ENCODE measurements at places on chromosomes 11 and 22. TPM values are rescaled to one million over a fixed set of nuclear protein-coding genes. Genes with fewer than 3 reads are reported as not detected.

DNA sequence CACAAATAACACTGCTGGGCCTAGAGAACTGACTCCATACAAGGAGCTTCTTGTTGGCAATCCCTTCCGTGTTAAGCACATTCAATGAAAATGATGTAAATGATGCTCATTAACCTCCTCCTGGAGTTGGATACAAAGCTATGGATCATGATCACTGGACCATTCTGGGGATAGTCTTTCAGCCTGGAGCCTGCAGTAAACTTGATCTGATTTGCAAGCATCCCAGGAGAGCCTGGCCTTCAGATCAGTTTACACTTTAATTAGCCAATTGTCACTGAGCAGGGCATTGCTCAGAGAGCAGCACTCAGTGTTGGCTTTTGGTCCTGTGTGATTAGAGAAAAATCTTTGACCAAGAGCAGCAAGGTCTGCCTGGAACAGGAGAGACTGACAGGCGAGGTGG is 45.6 kb downstream of the ARFGAP3 start:
- no peak for DNase-seq

- no peak for DNase-seq
Observed at GRCh38 chr11:105398636-105399035, 211.2 kb upstream of the GRIA4 start.

DNA sequence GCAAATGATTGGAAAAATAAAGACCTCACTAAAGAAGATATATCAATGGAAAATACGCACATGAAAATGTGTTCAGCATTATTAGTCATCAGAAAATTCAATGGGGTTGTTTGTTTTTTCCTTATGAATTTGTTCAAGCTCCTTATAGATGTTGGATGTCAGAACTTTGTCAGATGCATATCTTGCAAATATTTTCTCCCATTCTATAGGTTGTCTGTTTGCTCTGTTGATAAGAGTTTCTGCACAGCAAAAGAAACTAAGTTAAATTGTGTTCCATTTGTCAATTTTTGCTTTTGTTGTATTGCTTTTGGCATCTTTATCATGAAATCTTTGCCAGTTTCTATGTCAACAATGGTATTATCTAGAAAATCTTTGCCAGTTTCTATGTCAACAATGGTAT is 633.9 kb upstream of the CHORDC1 start:
- DNase-seq = no peak

DNA sequence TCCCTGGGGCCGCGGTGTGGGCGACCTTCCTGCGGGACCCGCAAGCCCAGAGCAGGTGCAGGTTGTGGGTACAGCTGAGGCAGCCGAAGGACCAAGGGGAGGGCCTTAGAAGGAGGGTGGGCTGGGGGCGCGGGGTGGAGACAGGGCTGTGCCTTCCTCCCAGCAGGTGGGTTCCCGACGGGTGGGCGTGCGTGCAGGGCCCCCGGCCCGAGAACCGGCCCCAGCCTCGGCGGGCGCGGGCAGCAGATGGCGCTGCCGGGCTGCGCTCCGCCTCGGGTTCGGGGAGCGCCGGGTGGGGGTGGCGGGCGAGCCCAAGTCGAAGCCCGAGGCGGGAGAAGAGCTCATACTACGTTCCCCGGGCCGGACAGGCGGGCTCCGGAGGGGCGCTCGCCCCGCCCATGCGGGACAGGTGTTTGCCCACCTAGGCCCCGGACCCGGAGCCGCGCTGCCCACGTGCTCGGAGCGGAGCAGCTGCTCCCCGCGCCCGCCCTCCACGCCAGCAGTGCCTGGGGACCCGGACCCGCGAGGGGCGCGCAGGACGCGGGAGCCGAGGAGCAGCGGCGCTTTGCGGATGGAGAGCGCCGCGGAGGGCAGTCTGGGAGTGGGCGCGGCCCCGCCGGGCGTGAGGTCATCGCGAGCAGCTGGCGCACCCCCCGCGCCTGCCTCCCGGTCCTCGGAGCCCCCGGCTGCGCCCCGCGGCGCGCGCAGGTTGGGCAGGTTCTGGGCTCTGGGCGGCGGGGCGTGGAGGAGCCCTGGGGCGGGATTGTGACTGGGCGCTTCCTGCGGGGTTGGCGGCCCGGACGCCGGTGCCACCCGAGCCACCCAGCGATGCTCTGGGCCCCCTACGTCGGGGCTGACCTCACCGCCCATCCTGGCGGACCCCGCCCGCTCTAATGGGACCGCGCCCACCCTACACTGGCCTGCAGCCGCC is 25.3 kb downstream of the DUSP8 start:
- no peak for DNase-seq

DEPDC7 gene
- polyA plus RNA-seq = 9.0 TPM

OPCML gene
- polyA plus RNA-seq = 15.8 TPM

DNA sequence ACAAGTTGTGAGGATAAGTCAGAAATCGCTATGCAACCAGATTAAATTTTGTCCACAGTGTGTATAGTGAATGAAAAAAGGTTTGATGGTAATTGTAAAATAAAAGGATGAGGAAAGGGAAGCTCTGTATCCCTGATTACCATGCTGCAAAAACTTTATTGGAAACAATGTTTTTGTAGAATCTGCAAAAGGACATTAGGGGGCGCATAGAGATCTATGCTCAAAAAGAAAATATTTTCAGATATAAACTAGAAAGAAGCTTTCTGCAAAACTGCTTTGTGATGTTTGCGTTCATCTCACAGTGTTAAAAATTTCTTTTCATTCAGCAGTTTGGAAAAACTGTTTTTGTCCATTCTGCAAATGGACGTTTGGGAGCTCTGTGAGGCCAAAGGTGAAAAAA is 390.5 kb downstream of the OR4C45 start:
- DNase-seq = no peak

SELENOM gene
- 14.7 TPM for polyA plus RNA-seq

- DNase-seq = no peak
Observed at GRCh38 chr11:57360991-57361390, 20.0 kb downstream of the PRG3 start.

- DNase-seq = no peak
Observed at GRCh38 chr11:3159296-3160190, 5.6 kb downstream of the OSBPL5 start.

GRCh38 chr11:32121012-32121411 is 30.1 kb downstream of the RCN1 start:
- no peak for DNase-seq

TMEM218 gene
- polyA plus RNA-seq = 55.9 TPM
